ENCODE measurements at places on chromosomes 6 and 20. TPM values are rescaled to one million over a fixed set of nuclear protein-coding genes. Genes with fewer than 3 reads are reported as not detected.

- H3K36me3 ChIP-seq = peaks cover 16% of the 10 kb centered on the region
- H3K27ac ChIP-seq = no peak overlapping the region
- no peak overlapping the region for H3K4me3 ChIP-seq
- DNase-seq = no peak
Observed at GRCh38 chr20:35342154-35342769, 50.0 kb upstream of the FAM83C start.

DNA sequence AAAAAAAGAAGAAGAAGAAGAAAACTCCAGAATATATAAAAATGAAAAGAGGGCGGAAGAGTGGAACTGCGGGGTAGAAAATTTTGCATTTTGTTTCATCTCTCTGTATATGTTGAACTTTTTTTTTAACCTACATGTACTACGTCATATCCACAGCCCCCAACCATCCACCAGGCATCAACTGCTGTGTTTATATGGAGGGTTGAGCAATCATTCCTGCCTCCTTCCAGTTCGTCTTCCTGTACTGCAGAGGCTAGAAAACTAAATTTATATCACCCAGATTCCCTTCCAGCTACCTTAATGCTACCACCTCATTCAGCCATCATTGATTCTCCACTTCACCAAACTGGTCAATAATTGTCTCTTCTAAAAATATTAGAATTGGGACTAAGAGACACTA lies 9.5 kb upstream of the SIGLEC1 start:
- peaks cover 4% of the 10 kb centered on the region for H3K4me1 ChIP-seq
- no peak overlapping the region for H3K27ac ChIP-seq
- no peak overlapping the region for H3K4me3 ChIP-seq
- H3K36me3 ChIP-seq = no peaks in the 10 kb centered on the region
- peaks cover 8% of the 10 kb centered on the region for H3K27me3 ChIP-seq

DNA sequence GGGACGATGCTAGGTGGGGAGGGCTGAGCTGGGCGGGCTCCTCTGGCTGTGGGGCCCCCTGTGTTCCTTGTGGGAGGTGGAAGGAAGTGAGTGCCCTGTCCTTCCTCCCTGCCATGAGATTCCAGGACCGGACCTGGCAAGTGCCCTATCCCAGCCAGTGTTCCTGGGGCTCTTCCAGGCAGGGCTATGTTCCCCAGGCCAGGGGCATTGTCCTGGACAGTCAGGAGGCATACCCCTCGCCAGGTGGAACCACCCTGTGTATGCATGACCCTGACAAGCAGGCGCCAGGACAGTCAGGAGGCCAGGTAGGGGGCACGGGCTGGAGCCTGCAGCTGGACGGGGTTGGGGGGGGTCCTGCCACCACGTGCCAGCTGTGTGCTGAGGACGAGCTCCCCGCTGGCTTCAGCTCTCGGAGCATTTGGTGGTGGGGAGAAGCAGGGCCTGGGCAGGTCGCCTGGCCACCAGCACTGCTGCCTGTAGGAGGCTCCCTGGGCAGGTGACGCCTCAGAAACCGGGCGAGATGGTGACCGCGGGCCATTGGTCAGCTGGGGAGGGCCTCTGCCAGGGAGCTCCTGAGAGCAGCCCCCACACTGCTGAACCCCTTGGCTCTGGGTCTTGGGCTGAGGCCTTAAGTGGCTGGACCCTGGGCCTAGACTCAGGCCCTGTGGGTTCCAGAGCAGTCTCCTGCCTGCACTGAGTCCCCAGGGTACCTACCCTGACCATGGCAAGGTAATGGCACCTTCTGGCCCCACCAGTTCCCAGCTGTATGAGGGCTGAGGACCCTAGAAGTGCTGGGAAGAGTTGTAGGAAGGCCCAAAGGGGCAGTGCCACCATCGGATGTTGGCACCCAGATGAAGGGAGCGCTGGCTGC lies 694 bp downstream of the SLC17A9 start:
- peaks cover 7% of the 10 kb centered on the region for H3K27me3 ChIP-seq
- DNase-seq = peak; percentile 18
- H3K4me3 ChIP-seq = no peak overlapping the region
- H3K4me1 ChIP-seq = peaks cover 1% of the 10 kb centered on the region
- peaks cover 12% of the 10 kb centered on the region for H3K36me3 ChIP-seq
- H3K27ac ChIP-seq = no peak overlapping the region

The SF3B5 gene
- 98.0 TPM for total RNA-seq

- no peaks in the 10 kb centered on the region for H3K36me3 ChIP-seq
- H3K27me3 ChIP-seq = no peaks in the 10 kb centered on the region
- no peaks in the 10 kb centered on the region for H3K4me1 ChIP-seq
- H3K27ac ChIP-seq = no peak overlapping the region
- no peak for DNase-seq
- no peak overlapping the region for H3K4me3 ChIP-seq
Observed at GRCh38 chr20:39630215-39630908, 668.2 kb downstream of the DHX35 start.

- DNase-seq = no peak
- H3K36me3 ChIP-seq = no peaks in the 10 kb centered on the region
- H3K4me3 ChIP-seq = no peak overlapping the region
- H3K4me1 ChIP-seq = no peaks in the 10 kb centered on the region
Observed at GRCh38 chr20:11445161-11445560, 472.5 kb upstream of the BTBD3 start.

GRCh38 chr6:64270083-64270482 lies 634.5 kb downstream of the PHF3 start:
- no peaks in the 10 kb centered on the region for H3K36me3 ChIP-seq
- H3K4me3 ChIP-seq = no peak overlapping the region
- no peak overlapping the region for H3K27ac ChIP-seq
- DNase-seq = no peak
- no peaks in the 10 kb centered on the region for H3K4me1 ChIP-seq
- H3K27me3 ChIP-seq = no peaks in the 10 kb centered on the region

DNA sequence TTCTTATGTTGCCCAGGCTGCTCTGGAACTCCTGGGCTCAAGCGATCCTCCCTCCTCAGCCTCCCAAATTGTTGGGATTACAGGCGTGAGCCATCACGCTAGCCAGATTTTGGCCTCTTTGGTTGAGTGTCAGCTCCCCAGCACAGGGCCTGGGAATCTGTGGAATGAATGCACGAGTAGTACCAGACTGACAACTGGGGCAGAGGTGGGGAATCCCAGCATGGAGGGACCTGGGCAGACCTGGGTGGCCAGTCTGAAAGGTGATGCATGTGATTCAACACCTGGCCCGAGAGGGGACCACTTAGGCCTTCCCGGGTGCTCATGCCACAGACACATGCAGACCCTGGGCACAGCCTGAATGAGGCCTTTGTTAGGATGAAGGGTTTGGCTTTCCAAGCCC lies 19.0 kb upstream of the TFAP2C start:
- no peaks in the 10 kb centered on the region for H3K4me1 ChIP-seq
- H3K27me3 ChIP-seq = no peaks in the 10 kb centered on the region
- H3K36me3 ChIP-seq = no peaks in the 10 kb centered on the region
- H3K4me3 ChIP-seq = no peak overlapping the region
- no peak overlapping the region for H3K27ac ChIP-seq

The JPH2 gene
- 0.07 TPM for total RNA-seq

The HLA-DQA1 gene
- total RNA-seq = not detected

The CST2 gene
- total RNA-seq = not detected

DNA sequence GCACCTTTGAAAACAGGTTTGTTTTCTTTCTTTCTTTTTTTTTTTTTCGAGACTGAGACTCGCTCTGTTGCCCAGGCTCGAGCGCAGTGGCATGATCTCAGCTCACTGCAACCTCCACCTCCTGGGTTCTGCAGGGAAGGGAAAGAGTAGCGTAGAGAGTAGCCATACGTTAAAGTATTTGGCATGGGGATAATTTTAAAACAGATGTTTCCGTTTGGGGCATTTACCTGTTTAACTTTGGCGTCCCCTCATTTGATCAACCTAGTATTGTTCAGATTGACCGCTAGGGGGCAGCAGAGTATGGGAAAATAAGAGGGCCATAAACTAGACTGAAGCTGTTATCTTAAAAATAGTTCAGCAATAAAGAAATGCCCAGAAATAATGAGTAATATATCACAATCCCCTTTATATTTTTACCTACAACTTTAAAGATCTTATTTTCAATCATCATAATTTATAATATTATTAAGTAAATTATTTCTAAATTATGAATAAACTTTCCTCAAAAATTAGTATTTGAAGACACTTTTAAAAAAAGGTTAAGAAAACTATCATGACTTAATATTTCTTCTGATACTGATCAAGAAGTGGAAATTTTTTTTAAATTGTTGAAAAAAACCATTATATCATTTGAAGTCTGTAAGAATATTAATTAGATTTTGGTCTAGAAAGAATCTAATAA lies 7.6 kb upstream of the TAAR9 start:
- peaks cover 3% of the 10 kb centered on the region for H3K27me3 ChIP-seq
- H3K27ac ChIP-seq = no peak overlapping the region

GRCh38 chr6:84344005-84344404 lies 116.6 kb upstream of the CEP162 start:
- H3K27ac ChIP-seq = no peak overlapping the region
- no peak overlapping the region for H3K4me3 ChIP-seq
- H3K36me3 ChIP-seq = no peaks in the 10 kb centered on the region

The ULBP3 gene
- 7.5 TPM for total RNA-seq

DNA sequence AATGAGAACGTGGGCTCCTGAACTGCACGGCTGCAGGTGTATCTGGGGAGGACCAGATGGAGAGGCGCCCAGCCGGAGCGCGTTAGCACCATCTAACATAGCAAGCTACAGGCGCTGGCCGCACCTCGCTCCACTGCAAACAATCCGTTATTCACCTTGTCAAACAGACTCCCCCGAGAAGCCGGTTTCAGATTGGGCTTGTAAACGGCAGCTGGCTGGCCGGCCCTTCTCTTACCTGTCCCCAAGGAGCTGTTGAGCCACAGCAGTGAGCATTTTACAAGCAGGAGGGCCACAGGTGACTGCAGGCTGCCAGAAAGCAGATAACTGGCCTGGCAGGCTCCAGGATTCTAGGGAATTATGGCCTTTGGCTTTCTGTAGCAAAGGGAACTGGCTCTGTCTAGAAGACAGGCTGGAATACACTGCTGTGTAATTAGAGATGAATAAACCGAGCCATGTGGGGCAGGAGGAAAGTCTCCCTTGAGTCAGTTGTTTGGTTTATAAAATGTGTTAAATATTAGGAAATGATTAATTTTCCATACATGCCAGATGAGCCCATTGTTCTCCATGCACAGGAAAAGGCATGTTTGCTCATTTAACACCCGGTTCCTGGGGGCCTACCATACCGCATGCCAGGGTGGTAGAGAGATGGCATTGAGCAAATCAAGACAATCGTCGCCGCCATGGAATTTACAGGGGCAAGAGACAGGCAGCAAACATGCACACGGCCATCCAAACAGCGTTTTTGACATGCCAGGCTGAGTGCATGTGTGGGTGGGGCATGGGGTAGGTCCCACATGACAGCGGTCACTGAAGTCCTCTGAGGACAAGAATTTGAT lies 159.3 kb downstream of the NFATC2 start:
- H3K27ac ChIP-seq = peak overlapping the region; percentile 17
- peaks cover 2% of the 10 kb centered on the region for H3K4me1 ChIP-seq
- peak; percentile 29 for DNase-seq
- H3K4me3 ChIP-seq = no peak overlapping the region
- H3K36me3 ChIP-seq = no peaks in the 10 kb centered on the region
- peaks cover 6% of the 10 kb centered on the region for H3K27me3 ChIP-seq

DNA sequence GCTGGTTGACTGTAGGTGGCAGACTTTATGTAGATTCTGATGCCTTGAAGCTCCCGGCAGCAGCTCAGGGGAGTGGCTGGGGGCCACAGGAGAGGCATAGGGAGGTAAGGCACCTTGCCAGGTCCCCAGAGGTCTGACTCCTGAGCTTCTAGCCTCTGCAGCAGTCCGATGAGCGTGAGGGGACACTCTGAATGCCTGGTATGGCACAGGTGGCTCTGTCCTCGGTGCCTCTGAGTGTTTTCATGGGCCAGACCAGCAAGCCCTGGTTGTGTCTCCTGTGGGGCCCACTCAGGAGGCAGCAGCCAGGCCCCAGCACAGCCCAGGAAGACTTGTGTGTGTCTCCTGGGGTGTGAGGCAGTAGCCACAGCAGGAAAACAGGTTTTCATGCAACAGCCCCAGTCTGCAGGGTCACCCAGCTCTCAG lies 39.7 kb upstream of the IRF4 start:
- peaks cover 14% of the 10 kb centered on the region for H3K27me3 ChIP-seq
- DNase-seq = no peak
- H3K4me1 ChIP-seq = peaks cover 3% of the 10 kb centered on the region
- no peak overlapping the region for H3K4me3 ChIP-seq

- H3K36me3 ChIP-seq = no peaks in the 10 kb centered on the region
- H3K4me3 ChIP-seq = no peak overlapping the region
- H3K4me1 ChIP-seq = peaks cover 28% of the 10 kb centered on the region
Observed at GRCh38 chr20:59948828-59949720, 8.9 kb downstream of the FAM217B start.

Data from glutamatergic neuron (in vitro differentiated cells).